ENCODE measurements at places on chromosomes 12 and 14. TPM values are rescaled to one million over a fixed set of nuclear protein-coding genes. Genes with fewer than 3 reads are reported as not detected.

DNA sequence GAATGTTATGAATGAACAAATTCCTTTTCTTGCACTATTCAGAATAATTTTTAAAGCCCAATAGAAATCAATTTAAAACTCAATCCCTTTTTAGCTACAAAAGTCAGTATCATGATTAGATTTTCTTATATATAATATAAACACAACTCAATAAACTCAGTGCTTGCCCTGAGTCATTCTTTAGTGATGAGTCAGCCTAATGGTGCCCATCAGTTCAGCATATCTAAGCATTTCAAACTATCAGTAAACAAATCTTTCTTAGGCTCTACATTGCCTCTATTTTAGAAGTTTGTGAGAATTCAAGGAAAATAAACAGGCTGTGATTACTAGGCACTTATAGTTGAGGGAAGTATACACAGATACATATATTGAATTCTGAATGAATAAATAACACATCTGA, 179.6 kb downstream of the NELL2 start:
- DNase-seq, result no peak

DNA sequence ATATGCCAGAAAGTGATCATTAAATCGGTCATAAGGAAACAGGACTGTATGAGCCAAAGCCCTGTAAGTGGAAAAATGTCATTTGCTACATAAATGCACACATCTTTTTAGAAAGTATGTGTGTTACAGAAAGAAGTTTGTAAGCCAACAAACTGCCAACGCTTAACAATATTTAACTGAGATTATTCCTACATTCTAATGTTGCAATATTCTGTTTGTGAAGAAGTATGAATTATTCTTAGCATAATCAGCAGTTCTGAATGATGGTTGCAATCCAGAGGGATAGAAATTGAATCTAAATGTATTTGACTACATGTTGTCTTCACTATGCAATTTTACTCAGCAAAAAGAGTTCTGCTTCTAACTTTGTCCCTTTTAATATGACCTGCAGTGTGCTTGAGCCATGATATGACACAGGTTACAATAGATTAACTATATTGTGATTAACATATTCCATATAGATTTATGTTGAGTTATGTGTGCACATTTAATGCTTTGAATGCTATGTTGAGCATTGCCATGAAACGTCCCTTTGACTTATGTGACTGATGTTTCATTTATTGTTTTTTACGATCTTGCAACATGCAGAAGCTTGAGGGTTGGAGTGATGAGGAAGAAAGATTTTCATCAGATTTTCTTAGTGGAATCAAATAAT, 66.8 kb upstream of the PTPRQ start:
- no peak for DNase-seq

DNA sequence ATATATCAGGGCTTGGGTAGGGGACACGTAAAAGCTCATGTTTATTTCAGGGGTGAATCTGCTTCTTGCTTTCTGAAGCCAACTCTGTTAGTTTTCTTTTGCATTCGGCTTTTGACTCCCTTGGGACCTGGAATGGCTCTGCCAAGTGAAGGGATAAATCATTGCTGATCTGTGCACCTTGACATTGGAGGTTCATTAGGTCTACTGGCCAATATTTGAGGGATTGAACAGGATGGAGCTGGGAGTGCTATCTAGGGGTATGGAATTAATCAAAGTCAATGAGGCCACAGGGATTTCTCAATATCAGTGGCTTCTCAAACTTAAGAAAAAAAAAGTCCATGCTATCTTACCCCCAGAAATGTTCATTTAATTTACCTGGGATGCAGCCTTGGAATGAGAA, 203.5 kb upstream of the RMST start:
- no peak for DNase-seq

DNA sequence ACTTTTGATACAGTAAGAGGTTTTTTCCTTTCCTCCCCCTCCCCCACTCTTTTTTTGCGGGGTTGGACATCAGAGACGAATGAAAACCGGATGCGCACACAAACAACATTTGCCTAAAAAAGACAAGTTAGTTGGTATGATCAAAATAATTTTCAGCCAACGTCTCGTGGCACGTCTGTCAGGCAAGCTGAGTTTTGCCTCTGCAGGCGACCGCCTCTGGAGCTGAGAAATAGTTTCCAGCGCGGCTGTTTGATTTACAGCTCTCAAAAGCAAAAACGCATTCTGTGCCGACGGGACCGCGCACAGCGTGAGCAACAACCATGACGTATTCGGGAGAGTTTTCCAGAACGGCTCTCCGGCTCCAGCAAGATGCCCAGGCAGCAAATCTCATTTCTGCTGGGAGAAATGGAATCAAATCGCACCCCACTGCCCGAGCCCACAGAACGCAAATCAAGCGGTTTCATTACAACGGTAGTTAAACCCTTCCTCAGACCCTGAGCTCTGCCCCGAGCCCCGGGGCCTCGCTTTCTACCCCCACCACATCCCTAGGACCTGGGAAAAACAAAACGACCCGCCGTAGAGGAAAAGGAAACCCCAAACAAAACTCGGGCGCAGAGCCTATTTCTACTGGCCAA, 14.2 kb upstream of the CALM1 start:
- peak; percentile 82 for DNase-seq

DNA sequence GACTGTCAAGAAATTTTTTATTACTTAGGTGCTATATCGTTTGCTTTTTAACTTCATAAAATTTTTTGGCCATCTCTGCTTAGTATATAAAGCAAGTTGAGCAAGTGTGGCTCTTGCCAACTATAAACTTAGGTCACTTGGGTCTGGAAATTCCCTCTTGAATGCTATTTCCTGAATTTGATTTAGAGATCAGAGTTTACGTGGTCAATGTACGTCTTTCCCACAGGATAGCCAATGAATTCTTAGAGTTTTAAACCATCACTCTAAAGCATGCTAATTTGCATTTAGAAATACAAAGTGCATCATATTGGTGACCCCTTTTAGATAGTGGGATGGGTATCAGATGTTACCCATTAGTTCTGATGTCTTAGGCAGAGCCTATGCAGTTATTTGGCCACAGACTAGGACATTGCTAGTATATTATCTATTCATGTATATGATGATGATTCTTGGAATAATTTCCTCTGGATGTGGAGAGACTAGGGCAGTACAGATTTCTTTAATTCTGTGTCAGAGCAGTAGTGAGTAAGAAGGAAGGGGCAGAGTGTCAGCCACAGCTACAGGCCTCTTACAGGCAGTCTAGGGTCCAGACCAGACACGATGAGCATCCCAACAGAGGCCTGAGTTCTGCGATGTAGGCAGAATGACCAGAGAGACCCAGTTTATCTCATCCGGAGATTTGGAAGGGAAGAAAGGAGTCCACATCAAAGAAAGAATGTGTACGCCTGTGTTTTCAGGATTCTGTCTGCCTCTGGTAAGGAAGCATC, 30.3 kb downstream of the SCN8A start:
- no peak for DNase-seq

GRCh38 chr14:89836830-89837469, 117.6 kb downstream of the EFCAB11 start:
- no peak for DNase-seq

DNA sequence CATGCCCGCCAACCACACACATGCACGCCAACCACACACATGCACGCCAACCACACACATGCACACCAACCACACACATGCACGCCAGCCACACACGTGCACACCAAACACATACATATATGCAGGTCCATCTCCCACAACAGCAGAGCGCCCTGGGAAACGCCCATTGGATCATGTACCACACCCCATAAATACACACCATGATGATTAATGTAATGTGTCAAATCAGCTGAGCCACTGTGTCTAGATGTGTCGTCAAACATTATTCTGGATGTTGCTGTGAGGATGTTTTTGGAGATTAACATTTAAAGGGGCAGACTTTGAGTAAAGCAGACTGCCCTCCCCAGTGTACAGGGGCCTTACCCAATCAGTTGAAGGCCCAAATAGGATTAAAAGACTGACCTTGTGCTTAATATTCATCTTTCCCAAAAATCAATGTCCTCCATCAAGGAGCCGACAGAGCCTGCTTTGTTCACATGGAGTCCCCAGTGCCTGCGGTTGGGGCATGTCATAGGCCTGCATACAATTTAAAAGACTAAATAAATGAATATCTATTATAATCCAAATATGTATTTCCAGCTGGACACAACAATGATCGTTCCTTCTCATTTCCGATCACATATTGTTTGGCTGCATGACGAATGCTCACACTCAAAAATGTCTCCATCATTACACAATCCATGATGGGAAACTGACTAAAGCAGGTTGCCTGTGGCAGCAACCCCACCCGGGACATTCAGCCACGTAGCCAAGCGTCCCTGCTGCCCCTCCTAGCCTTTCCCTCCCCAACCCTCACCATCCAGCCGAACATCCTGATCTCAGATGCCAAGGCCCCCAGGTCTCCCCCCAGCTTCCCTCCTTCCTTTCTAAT, 23.2 kb upstream of the BDKRB2 start:
- DNase-seq, result no peak

- no peak for DNase-seq
These were observed 10.9 kb downstream of the MTA1 start for GRCh38 chr14:105430565-105430964.

- DNase-seq, result no peak
These were observed 7.8 kb downstream of the LHX5 start for GRCh38 chr12:113463746-113464451.

DNA sequence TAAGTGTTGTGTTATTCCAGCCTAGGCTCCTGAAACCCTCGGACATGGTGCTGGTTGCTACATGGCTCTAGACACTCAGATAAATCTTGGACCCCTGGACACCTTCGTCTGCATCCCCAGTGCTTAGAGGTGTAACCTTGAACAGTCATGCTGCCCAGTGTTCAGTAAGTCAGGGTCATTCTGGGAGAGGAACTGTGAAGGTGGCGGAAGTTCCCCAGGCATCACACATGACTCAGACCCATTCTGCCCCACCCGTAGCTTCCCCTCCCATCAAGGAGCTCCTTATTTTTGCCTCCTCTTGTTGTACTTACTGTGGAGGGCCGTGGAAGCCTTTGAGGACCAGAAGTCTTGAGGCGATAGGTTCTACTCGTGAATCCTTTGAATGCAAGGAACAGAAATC, 18.1 kb upstream of the SSPN start:
- DNase-seq, result no peak

DNA sequence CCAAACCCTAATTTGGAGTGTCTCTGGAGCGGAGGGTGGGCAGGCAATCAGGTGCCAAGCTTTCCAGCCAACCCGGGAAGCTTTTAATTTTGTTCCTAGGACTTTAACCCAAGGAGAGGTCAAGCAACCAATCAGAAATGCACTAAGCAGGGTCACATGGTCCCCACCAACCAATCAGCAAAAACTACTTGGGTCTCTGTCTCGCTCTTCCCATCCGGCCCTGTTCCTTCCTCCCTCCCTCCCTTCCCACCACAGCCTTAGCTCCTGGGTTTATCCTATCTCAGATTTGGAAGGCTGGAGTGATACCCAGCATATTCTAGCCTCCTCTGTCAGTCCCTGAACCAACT, 7.3 kb downstream of the HOXC5 start:
- no peak for DNase-seq

DNA sequence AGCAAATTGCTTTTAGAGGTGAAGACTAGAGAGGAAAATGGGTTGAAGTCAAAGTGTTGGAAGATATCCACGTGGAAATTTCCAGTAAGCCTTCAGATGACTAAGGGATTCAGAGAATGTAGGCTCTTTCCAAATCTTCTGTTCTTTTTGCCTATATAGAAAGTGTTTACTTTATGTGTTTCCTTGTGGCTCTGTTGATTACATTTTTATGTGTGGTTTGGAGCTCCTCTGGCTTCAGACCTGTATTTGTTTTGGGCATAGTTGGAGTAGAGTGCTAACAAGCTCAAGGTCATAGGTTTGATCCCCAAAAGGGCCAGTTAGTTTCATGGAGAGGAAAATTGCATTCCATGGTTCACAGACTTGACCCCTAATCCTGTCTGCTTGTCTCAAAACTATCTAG, 91.9 kb downstream of the IGF1 start:
- no peak for DNase-seq

GRCh38 chr12:115830070-115830469, 447.4 kb downstream of the MED13L start:
- no peak for DNase-seq

GRCh38 chr14:104268725-104269436, 130.5 kb downstream of the KIF26A start:
- peak; percentile 1 for DNase-seq

DNA sequence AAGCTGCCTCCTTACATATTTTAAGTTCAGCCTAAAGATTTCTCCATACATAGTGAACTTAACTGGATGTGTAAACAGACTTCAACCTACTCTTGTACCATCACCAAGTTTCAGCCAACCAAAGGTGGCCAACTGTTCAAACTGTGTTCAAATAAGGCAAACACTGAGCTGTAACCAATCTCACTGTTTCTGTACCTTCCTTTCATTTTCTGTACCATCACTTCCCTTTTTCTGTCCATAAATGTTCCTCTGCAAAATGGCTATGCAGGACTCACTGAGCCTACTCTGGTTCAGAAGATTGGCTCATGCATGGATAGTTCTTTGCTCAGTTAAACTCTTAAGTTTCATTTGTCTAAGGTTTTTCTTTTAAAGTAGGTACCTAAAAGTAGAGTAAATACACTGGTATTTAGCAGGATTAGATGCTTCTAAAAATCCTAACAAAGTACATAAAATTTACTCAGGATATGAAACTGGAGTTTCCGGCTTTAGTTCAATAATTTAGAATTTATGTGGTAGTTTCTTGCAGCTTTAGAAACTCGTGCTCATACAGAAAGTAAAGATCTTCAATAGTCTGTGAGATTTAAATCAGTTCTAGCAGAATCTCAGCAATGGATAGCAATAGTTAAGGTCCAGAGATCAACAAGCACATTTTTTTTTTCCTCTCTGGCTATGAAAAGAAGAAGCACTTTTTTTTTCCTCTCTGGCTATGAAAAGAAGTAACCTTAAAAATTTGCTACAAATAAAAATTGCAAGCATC, 282.0 kb upstream of the PPFIA2 start:
- no peak for DNase-seq

The PPFIBP1 gene
- total RNA-seq, result 14.9 TPM

The CIROP gene
- total RNA-seq, result not detected

The BDKRB1 gene
- total RNA-seq, result not detected

The SLC7A7 gene
- total RNA-seq, result 0.10 TPM

Data from activated CD4-positive, alpha-beta memory T cell treated with anti-CD3 and anti-CD28 coated beads for 36 hours (primary cell).